ENCODE measurements at places on chromosomes 13 and 19.

GRCh38 chr13:112928972-112929782 is 39.8 kb upstream of the MCF2L start:
- no peak for DNase-seq

DNA sequence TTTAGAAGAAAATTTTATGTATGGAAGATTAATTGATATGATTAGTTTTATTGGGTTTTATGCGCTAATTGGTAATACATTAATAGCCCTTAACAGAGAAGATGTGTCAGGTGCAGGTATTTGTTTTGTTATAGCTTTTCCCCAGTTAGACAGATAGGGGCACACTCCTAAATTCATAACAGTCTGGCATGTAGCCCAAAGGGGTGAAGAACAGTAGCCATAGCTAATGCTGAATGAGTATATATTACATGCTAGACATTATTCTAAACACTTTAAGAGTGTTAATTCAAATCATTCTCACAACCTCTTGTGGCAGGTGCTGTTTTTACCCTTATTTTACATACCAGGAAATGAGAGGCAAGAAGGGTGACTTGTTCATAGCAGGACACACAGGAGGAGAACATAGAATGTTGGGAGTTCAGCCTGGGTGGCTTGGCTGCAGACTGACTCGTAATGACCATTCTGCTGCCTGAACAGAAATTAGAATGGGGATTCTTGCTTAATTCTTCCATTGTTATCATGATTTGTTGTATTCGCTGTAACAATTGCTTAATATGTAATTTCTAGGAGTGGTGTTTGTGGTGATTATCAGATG is 20.1 kb downstream of the PCCA start:
- DNase-seq: no peak

GRCh38 chr19:48248081-48248833 is 7.5 kb downstream of the CARD8 start:
- DNase-seq: no peak

DNA sequence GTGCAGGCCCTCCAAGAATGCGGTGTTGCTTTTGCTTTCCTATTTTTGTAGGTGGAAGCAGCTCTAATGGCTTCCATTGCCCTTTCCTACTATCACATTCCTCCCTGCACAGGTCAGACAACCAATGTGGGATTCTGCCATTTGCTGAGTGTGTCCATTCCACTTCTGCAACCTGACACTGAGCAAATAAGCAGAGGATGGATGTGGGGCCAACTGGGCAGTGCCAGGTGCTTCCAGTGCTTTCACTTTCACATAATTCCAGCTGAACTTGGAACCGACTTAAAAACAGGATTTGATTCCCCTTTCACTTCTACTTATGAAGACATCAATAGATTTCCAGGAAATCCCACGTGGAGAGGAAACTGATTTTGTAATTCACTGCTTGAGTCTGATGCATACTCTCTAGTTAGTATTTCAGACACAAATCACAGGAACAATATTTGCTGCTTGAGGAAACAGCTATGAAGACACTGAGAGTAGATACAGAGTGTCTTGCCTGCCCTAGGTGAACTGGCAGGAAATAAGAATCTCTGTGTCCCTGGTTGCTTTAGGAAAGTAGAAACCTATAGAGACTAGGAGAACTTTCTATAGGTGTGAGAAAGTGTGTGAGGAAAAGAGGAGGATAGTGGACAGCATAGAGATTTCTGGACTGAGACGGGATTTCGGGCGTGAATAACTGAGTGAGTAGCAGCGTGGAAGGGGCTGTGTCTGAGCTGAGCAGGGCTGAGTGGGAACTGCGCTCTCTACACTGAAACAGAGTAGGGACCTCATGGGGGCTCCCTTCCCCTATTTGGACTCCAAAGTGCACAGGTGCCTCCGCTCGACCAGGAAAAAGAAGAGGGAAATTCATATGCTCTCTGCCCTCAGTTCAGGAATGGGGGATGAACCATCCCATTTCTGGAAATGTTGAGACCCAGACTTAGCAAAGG is 22.5 kb downstream of the LGALS16 start:
- no peak for DNase-seq

DNA sequence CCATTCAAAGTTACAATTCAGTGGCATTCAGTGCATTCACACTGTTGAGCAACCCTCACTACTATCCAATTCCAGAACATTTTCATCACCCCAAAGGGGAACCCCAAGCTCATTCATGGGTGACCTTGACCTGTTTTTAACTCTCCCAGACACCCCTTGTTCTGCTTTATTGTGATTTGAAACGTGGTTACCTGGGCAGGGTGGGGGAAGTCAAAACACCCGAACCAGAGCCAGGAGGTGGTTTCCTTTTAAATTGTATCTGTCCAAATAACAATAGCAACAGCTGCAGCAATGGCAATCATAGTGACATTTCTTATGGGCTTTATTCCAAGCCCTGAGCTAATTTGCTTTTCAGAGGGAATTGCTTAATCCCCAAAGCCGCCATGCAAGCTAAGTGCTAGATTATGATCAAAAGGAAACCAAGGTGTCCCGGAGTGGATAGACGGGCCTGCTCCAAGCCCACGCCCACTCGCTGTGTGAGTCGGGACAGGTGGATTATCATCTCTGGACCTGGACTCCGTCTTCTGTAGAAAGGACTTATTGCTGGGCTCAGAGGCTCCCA is 6.1 kb downstream of the PTGIR start:
- no peak for DNase-seq

DNA sequence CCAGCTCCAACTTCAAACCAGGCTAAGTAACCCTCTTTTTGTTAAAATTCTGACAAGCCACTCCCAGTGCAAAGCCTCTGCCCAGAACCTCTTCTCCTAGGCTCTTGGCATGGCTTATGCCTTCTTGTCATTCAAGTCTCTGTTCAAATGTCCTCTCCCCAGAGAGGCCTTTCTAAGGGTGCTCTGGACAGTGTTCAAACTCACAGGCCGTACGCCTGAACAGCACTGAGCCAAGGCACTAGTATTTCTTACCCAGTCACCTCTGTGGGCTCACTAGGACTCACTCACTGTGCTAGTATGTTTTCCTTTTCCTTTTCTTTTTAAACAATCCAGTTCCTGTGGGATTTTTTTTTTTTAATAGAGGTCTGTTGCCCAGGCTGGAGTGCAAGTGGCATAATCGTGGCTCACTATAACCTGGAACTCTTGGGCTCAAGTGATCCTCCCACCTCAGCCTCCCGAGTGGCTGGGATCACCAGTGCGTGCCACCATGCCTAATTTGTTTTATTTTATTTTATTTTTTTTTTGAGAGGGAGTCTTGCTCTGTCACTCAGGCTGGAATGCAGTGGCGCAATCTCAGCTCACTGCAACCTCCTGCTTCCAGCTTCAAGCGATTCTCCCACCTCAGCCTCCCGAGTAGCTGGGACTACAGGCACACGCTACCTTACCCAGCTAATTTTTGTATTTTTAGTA is 2.3 kb upstream of the ASF1B start:
- DNase-seq: no peak

DNA sequence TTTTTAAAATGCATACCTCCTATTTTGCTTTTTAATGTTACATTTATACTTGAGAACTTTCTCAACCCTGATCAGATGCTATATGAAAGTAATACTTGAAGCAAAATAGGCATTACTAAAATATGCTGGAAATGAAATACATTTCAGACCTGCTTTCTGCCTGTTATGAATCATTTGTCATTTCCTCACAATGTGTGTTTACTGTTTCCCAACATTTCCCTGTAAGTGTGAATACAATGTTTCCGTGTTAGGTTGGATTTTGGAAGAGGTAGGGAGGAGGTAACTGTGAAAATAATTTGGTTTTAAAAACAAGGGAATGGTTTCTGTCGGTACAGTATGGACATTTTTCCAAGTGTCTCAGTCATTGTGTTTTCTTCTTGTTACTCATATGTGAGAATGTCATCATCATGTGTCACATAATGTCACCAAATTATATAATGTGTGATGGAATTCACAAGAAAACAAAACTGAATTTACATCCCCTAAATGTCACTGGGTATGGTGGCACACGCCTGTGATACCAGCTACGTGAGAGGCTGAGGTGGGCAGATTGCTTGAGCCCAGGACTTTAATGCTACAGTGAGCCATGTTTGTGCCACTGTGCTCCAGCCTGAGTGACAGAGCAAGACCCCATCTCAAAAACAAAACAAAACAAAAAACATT is 43.0 kb downstream of the ZAR1L start:
- no peak for DNase-seq

GRCh38 chr19:40778706-40779284 is 748 bp downstream of the RAB4B start:
- DNase-seq: no peak

- DNase-seq: no peak
These were observed 9.2 kb downstream of the U2AF2 start for GRCh38 chr19:55663846-55664536.

DNA sequence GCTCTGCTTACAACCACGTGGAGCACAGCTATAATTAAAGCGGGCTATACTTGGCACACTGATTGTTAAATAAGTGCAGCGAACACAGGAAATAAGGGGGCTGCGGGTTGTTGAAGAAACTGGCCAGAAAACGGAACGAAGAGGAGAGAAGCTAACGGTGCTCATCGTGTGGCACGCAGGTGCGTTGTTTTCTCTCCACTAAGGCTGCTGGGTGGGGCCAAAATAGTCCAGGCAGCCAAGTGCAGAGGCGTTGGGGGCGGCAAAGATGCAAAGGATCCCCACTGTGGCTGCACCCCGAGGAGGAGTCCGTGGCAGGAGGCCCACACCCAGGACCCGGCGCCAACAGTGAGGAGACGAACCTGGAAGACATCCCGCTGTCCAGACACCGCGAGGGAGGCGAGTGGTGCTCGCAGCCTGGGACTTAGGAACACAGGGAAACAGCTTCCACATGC is 8.1 kb upstream of the ARL11 start:
- no peak for DNase-seq
